ENCODE measurements at places on chromosomes 3 and 15. TPM values are rescaled to one million over a fixed set of nuclear protein-coding genes. Genes with fewer than 3 reads are reported as not detected.

DNA sequence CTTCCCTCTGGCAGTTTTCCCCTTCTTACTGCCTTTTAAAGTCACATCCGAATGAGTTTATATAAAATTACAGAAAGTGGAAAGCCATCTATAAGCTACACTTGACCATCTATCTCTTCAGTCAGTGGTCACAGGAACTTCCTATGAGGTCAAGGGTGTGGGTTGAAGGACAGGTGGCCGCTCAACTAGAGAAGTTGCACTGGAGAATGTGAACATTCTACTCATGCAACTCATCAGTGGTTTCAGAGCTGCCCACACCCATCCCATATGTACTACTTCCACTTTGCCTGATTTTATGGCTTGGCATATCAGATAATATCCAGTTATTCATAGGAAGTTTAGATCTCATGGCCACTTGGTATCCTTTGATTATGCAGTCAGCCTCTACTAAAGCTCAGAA lies 57.4 kb upstream of the TMEM158 start:
- no peak overlapping the region for H3K27ac ChIP-seq
- no peak overlapping the region for H3K4me3 ChIP-seq
- no peaks in the 10 kb centered on the region for H3K27me3 ChIP-seq
- no peaks in the 10 kb centered on the region for H3K4me1 ChIP-seq
- no peaks in the 10 kb centered on the region for H3K36me3 ChIP-seq

GRCh38 chr3:117820658-117821299 lies 1111.2 kb downstream of the TUSC7 start:
- no peaks in the 10 kb centered on the region for H3K36me3 ChIP-seq
- H3K27me3 ChIP-seq: no peaks in the 10 kb centered on the region
- no peak overlapping the region for H3K4me3 ChIP-seq
- no peak for DNase-seq

GRCh38 chr3:6392123-6392522 lies 468.8 kb upstream of the GRM7 start:
- H3K4me3 ChIP-seq: no peak overlapping the region
- H3K36me3 ChIP-seq: no peaks in the 10 kb centered on the region
- H3K27me3 ChIP-seq: no peaks in the 10 kb centered on the region
- H3K27ac ChIP-seq: no peak overlapping the region
- DNase-seq: no peak

DNA sequence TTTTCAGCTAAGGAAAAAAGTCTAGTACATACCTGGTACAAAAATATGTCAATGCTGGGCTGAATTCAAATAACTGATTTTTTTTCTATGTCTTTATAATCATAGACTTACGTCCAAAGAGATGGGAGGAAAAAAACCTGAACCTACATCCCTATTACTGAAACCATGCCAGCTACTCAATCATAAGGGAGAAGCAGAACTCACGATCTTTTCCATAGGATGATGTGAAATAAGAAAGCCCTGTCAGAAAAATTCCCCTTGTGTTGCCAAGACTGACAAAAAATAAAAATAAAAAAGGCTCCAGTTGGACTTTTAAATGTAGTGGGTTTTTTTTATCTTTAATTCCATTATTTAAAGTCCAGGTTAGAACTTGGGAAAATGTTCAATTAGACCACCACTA lies 3.3 kb downstream of the MSL2 start:
- H3K27me3 ChIP-seq: no peaks in the 10 kb centered on the region
- peak overlapping the region; percentile 72 for H3K4me3 ChIP-seq
- H3K4me1 ChIP-seq: peaks cover 8% of the 10 kb centered on the region
- no peaks in the 10 kb centered on the region for H3K36me3 ChIP-seq

DNA sequence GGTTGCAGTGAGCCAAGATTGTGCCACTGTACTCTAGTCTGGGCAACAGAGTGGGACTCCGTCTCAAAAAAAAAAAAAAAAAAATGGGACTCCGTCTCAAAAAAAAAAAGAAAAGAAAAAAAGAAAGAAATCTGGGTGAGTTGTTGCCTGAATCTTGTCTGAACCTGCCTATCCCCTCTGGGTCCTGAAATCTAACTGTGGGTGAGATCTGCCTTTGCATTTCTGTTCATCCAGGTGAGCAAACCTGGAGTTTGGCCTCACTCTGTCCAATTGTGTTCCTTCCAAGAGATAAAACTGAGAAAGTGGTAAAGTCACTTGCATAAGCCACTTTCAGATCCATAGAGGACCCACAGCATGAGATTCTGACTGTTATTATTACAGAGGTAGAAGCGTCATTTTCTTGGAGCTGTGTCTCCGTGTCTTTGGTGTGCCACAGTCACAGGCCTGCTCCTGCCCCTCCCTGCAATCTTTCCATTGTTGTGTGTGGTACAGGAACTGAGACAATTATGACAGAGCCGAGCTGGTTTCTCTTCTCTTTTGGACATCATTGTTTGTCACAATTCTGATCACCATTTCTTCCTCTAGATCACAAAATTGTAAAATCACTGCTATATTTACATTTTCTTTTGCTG lies 235.9 kb downstream of the LPP start:
- H3K27me3 ChIP-seq: no peaks in the 10 kb centered on the region
- no peak overlapping the region for H3K4me3 ChIP-seq
- H3K36me3 ChIP-seq: no peaks in the 10 kb centered on the region

GRCh38 chr3:104878395-104878794 lies 488.3 kb upstream of the ALCAM start:
- H3K27ac ChIP-seq: no peak overlapping the region
- no peak for DNase-seq
- H3K4me1 ChIP-seq: no peaks in the 10 kb centered on the region

DNA sequence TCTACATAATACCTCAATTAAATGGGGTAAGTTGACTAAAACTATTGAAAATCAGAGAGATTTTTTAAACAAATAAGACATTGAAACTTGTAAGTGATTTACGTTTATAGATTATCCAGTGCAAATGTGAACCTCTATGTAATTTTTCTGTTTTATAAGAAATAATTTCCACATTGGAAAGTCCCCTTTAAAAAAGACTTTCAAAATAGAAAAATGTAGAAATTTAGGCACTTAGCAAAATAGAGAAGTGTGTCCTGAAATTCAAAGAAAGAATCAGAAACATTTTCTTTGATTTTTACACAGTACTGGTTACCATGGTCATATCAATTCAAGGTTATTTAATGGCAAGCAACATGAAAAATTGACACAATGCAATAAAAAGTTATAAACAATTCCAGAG lies 290.9 kb upstream of the GPR149 start:
- no peak overlapping the region for H3K4me3 ChIP-seq
- H3K27me3 ChIP-seq: no peaks in the 10 kb centered on the region
- no peak overlapping the region for H3K27ac ChIP-seq
- DNase-seq: no peak
- H3K36me3 ChIP-seq: no peaks in the 10 kb centered on the region
- no peaks in the 10 kb centered on the region for H3K4me1 ChIP-seq

GRCh38 chr15:72616491-72617210 lies 37.8 kb upstream of the GOLGA6B start:
- H3K27ac ChIP-seq: no peak overlapping the region
- H3K4me1 ChIP-seq: no peaks in the 10 kb centered on the region
- DNase-seq: no peak

DNA sequence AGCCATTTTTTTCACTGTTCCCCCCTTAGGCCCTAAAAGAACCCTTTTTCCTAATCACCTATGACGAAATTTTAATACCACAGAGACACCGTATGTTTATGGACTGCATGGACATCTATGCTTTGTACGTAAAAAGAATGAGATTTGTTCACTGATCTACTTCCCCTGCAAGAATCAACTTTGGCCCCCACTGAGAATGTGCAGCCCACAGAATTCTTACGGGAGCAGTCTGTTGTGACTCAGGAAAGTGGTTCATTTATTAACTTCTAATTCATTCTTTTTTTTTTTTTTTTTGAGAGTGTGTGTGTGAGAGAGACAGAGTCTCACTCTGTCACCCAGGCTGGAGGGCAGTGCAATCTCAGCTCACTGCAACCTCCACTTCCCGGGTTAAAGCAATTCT lies 17.6 kb downstream of the EIF4E3 start:
- H3K36me3 ChIP-seq: no peaks in the 10 kb centered on the region
- no peaks in the 10 kb centered on the region for H3K4me1 ChIP-seq
- H3K4me3 ChIP-seq: no peak overlapping the region
- DNase-seq: no peak

DNA sequence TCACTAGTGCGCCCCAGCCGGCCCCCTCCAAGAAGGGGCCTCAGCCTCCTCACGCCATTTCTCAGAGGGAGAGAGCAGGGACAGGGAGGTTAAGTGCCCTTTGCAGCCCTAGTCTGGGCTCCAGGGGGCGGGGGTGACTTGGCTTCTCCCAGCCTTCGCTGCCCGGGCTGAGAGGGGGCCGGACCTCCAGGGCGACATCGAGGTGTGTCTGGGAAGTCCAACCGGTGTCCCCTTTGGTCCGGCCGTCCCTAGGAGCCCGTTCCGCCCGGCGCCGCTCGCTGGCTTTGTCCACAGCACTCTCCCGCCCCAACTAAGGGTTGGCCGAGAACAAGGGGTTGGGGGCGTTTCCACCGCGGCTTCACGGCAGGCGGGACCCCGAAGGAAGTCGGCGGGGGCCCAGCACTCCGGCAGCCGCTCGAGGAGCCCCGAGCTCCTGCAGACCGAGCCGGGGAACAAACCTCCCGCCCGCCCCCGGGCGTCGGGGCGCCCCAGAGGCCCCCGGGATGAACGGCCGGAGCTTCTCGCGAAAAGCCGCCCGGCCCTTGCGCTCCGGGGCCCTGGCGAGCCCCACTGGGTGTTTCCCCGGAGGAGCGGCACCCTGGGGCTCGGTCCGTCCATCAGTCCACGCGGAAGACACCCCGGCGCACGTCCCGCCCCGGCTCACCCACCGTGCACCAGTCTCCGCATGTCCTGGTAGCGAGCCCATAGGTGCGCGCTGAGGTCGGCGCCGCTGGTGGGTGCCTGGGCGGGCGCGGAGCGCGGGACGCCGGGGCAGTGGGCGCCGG lies 627 bp downstream of the NT5DC2 start:
- no peak overlapping the region for H3K27ac ChIP-seq
- H3K4me3 ChIP-seq: peak overlapping the region; percentile 56
- DNase-seq: peak; percentile 28
- peaks cover 17% of the 10 kb centered on the region for H3K4me1 ChIP-seq
- no peaks in the 10 kb centered on the region for H3K36me3 ChIP-seq

DNA sequence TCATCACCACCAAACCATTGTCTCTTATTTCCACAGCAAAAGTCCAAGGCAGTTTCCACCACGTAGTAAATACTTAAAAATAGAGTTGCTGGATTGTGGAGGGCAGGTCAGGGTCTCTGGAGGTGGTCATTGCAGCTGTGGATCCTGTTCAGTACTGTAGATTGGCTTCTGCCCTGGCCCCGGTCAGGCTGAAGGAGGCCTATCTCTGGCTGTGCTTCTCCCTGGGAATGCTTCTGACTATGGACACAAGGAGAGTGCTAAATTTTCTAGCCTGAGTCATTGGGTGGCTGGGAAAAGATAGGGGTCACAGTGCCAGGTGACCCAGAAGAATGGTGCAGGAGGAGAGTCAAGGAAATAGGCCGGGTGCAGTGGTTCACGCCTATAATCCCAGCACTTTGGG lies 26.3 kb upstream of the GMPPB start:
- no peaks in the 10 kb centered on the region for H3K4me1 ChIP-seq
- no peak overlapping the region for H3K27ac ChIP-seq
- H3K36me3 ChIP-seq: no peaks in the 10 kb centered on the region
- no peak overlapping the region for H3K4me3 ChIP-seq
- no peaks in the 10 kb centered on the region for H3K27me3 ChIP-seq

GRCh38 chr3:11774296-11774877 lies 72.3 kb downstream of the TAMM41 start:
- H3K4me3 ChIP-seq: no peak overlapping the region
- peak; percentile 49 for DNase-seq
- H3K4me1 ChIP-seq: peaks cover 9% of the 10 kb centered on the region
- no peaks in the 10 kb centered on the region for H3K27me3 ChIP-seq

GRCh38 chr15:31104003-31104402 lies 2.5 kb upstream of the TRPM1 start:
- no peaks in the 10 kb centered on the region for H3K27me3 ChIP-seq
- H3K36me3 ChIP-seq: no peaks in the 10 kb centered on the region
- no peak overlapping the region for H3K4me3 ChIP-seq
- H3K27ac ChIP-seq: no peak overlapping the region
- no peaks in the 10 kb centered on the region for H3K4me1 ChIP-seq

GRCh38 chr3:127711896-127712295 lies 39.1 kb downstream of the ABTB1 start:
- no peak overlapping the region for H3K27ac ChIP-seq
- no peaks in the 10 kb centered on the region for H3K27me3 ChIP-seq
- H3K4me3 ChIP-seq: no peak overlapping the region
- DNase-seq: no peak

GRCh38 chr3:13767896-13768295 lies 112.0 kb downstream of the WNT7A start:
- no peak for DNase-seq
- H3K27me3 ChIP-seq: no peaks in the 10 kb centered on the region
- H3K4me1 ChIP-seq: no peaks in the 10 kb centered on the region
- no peak overlapping the region for H3K4me3 ChIP-seq

GRCh38 chr3:43726521-43726920 lies 35.8 kb downstream of the ABHD5 start:
- H3K4me3 ChIP-seq: no peak overlapping the region
- no peaks in the 10 kb centered on the region for H3K27me3 ChIP-seq
- no peaks in the 10 kb centered on the region for H3K36me3 ChIP-seq
- no peak for DNase-seq

DNA sequence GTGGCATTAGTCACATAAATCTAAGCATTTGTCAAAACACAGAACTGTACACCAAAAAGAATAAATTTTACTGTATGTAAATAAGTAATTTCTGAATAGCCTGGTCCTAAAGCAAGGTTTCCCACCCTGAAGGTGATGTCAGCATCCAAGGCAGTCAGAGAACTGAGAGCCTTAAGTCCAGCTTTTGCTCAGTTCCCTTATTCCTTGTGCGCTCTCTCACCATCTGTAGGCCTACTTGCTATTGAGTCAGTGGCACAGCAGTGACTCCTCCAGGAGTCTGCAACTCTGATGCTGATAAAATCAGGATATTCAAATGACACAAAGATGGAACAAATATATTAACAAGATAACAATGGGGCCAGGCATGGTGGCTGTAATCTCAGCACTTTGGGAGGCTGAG lies 22.3 kb downstream of the VPS39 start:
- H3K27me3 ChIP-seq: no peaks in the 10 kb centered on the region
- H3K36me3 ChIP-seq: peaks cover 13% of the 10 kb centered on the region
- H3K27ac ChIP-seq: no peak overlapping the region
- no peaks in the 10 kb centered on the region for H3K4me1 ChIP-seq
- no peak overlapping the region for H3K4me3 ChIP-seq

GRCh38 chr3:147418808-147419701 lies 9.9 kb downstream of the ZIC1 start:
- no peaks in the 10 kb centered on the region for H3K36me3 ChIP-seq
- peaks cover 84% of the 10 kb centered on the region for H3K27me3 ChIP-seq
- DNase-seq: no peak
- no peak overlapping the region for H3K4me3 ChIP-seq
- H3K27ac ChIP-seq: no peak overlapping the region

- H3K4me3 ChIP-seq: no peak overlapping the region
- no peak overlapping the region for H3K27ac ChIP-seq
- no peaks in the 10 kb centered on the region for H3K4me1 ChIP-seq
- H3K36me3 ChIP-seq: no peaks in the 10 kb centered on the region
Measured at GRCh38 chr3:175005881-175006280, 146.7 kb downstream of the NAALADL2 start.

Gene GNL3
- 49.9 TPM for total RNA-seq

Gene EPM2AIP1
- 14.3 TPM for total RNA-seq

Gene LRRC31
- 42.0 TPM for total RNA-seq

Gene CD96
- total RNA-seq: 1.7 TPM

Gene BTLA
- 1.1 TPM for total RNA-seq

Gene USP3
- 57.6 TPM for total RNA-seq

Gene DNASE1L3
- 2.2 TPM for total RNA-seq

Gene AHSG
- 1.9 TPM for total RNA-seq
